ENCODE measurements at places on chromosomes 3 and 15. TPM values are rescaled to one million over a fixed set of nuclear protein-coding genes. Genes with fewer than 3 reads are reported as not detected.

DNA sequence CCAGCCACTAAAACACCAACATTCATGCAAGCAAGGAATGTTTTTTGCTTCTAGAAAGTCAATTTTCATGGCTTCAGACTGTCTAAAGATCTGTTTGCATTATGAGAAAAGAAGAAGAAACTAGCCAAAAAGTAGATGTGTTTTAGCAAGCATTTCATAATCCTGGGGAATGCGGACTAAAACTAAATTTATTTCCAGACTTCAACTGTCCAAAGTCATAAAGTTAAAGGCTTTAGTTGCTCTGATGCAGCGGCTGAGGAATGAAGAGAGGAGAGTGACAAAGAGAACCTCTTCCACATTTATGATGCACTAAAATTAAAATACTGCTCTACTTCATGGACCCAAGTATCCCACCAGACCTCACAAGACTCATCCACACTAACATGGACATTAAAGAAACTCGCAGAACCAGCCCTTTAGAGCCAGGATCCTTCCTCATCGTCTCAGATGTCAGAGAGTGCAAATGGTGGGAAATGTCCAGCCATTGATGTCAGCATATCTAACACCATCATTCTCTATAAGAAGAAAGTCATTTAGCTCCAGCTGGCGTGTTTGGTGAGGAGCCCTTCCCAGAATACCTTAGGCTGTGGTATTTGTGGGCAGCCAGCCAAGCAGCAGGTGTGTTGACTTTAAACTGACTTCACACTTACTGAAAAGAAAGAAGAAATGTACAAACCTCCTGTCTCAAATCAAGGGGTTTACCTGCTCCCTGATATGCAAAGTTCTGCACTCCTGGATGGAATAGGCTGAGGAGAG lies 17.4 kb downstream of the FYCO1 start:
- DNase-seq = no peak

MFAP1 gene
- 16.4 TPM for total RNA-seq

GRAMD2A gene
- total RNA-seq = not detected

GRCh38 chr3:140207541-140207940 lies 272.6 kb downstream of the CLSTN2 start:
- DNase-seq = no peak

- no peak for DNase-seq
Observed at GRCh38 chr3:187536185-187536584, 134.0 kb downstream of the SST start.

DNA sequence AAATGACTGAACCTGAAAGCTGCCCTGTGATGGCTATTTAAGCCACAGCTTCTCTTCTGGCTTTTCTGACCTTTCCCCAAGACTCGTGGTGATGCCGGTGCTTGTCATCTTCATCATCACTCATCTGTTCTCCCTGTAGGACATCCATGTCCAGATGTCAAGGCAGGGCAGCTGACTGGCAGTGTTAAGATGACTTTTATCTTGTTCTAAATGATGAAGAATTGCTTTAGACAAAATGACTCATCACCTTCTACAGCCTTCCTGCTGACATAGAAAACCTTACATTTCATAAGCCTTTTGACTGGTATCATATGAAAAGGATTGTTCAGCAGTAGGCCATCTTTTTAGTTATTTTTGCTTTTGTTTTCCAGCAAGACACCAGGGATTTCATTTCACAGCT lies 67.0 kb upstream of the GPR149 start:
- no peak for DNase-seq

DNA sequence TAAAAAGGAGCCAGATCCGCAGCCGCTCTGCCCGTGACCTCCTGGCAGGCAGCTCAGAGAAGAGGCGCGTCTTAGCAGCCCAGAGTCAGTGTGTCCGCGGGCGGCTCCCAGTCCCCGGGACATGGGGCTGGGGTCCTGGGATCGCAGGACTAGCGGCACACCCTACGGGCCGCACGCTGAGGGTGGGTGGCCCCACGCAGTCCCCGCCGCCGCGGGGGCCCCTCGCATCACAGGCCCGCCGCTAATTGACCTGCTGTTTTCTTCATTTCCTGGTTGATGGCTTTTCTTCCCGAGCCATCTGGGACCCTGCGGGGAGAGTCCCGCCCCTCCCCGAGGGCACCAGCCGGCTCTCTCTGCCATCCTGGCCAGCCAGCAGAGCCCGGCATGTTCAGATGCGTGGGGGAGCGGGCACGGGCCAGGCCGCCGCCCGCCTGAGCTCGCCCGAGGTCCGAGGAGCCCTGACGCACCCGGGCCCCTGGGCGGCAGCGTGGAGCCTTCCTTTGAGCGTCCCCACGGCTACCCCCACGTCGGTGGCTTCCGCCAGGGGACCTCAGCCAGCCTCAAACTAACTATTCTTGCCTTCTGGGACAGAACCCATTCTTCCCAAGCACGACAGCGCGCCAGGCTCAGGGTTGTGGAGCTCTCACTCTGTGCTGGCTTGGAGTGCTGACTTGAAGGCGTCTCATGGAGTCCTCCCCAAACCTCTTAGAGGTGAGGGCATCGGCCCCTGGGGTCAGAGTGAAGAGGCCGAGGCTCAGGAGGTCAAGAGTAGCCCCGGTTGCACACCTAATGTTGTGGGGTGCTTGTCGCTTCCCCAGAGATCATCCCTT lies 34.6 kb upstream of the CACNA2D3 start:
- peak; percentile 29 for DNase-seq

- no peak for DNase-seq
Observed at GRCh38 chr3:154254527-154254926, 69.8 kb downstream of the DHX36 start.

CFAP44 gene
- 0.23 TPM for total RNA-seq

SHF gene
- 0.33 TPM for total RNA-seq

GRCh38 chr3:190345027-190345821 lies 23.0 kb upstream of the CLDN1 start:
- DNase-seq = peak; percentile 66

DNA sequence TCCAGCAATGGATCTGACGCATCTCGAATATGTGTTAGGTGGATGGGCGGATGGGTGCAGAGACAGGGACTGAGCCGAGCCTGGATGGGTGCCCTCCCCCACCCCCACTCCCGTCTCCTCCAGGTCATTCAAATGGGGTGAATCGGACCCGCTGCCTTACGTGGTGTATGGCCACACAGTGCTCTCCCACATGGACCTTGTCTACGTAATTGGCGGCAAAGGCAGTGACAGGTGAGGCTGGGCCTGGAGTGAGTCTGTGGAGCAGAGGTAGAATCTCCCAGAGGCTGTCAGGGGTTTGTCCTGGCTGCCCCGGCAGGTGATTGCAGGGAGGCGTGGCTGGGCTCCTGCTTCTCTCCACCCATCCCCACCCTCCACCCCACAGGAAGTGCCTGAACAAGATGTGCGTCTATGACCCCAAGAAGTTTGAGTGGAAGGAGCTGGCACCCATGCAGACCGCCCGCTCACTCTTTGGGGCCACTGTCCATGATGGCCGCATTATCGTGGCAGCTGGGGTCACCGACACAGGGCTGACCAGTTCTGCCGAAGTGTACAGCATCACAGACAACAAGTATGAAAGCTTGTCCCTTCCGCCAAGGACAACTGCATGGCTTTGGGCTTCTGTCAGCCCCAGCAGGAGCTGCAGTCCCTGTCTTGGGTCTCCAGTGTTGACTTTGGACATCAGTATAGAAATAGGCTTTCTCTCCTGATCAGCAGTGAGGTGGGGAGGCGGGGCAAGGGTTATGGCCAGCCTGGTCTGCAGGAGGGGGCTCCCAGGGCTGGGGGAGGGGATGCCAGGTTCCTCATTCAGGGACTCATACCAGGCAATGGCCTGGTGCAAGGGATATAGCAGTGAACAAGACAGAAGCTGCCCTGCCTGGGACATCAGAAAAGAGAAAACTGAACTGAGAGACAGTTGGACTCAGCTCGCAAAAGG lies 3.4 kb downstream of the KLHL40 start:
- no peak for DNase-seq

- DNase-seq = peak; percentile 42
Observed at GRCh38 chr3:107710851-107711250, 188.1 kb downstream of the BBX start.

PP2D1 gene
- not detected for total RNA-seq

DNA sequence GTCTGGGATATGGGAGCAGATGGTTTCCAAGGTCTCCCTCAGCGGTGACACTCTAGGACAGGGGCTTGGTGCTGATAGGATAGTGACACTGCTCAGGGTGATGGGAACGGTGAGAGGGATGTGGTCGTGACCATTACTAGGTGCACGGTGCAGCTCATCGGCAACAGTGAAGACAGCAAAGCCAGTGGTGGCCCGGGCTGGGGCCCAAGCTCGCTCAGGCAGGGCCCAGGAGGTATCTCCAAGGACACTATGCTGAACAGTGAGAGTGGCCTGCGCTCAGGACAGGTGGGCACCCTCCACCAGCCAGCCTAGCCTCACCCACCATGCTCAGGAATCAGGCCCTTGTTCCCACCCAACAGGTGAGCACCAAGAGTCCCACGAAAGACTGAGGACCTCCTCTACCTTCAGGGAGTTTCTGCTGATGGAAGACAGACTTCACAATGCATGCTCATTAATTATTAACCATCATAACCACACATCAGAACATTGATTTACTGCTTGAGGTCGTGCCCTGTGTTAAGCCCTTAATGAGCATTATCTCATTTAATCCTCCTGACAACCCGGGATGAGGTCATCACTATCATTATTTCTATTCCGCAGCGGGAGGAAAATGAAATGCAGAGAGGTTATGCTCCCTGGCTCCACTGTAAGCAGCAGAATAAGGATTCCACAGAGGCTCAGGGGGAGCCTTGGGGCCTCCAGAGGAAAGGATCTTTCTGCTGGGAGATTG lies 269.4 kb downstream of the UACA start:
- DNase-seq = no peak

DNA sequence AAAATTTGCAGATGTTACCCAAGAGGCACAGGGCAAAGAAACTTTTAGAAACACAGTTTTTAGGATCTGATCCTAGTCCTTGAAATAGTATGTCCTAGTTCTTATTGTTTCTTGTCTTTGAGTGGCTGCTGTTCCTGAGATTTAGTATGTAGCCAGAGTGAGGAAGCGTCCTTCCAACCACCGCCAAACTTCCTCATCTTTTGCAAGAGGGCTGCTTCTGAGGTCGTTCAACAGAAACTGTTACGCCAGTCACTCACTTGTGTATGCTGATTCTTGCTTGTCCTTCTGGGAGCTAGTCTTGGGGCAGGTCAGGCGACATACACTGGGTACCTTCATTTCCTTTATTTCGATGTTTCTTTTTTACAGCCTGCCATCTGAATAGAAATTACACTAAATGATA lies 577.3 kb upstream of the ZNF717 start:
- DNase-seq = no peak

RAD51 gene
- total RNA-seq = 16.9 TPM

DNASE1L3 gene
- total RNA-seq = not detected

- DNase-seq = no peak
Observed at GRCh38 chr15:69729167-69729748, 276.6 kb downstream of the RPLP1 start.

GRCh38 chr3:13547591-13548371 lies 1.1 kb upstream of the FBLN2 start:
- DNase-seq = peak; percentile 46

DNA sequence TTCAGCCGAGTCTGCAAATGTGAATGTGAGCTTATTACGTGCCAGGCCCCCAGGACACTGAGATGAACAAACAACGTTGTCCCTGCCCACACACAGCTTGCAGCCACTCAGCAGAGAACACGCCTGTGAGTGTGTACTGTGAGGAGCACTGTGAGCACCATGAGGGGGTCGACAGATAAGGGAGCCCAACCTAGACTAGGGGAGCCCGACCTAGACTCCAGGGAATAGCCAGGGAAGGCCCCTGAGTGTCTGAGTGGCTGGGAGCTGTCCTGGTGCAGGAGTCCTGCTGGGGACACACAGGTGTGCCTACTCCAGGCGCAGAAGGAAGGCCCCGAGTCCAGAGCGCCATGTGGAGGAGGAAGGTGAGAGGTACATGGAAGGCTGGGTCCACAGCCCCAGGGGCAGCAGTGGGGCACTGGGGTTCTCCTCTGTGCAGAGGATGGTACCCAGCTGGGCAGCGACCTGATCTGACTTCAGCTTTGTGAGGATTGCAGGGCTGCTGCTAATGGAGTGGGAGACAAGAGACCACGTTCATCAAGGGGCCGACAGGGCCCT lies 36.5 kb downstream of the MGLL start:
- DNase-seq = no peak

GABRR3 gene
- not detected for total RNA-seq

DNA sequence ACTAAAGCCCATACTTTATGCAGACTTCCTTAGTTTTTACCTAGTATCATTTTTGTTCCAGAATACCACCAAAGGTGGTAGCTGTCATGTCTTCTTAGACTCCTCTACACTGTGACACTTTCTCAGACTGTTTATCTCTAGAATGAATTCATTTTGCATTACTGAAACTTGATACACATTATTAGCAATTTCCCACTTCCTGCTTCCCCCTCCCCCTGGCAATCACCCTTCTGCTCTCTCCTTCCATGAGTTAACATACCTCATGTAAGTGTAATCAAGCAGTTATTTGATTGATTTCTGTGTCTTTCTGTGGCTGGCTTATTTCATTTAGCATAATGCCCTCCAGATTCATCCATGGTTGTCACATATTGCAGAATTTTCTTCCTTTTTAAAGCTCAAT lies 204.9 kb downstream of the STAG1 start:
- DNase-seq = peak; percentile 47

- DNase-seq = peak; percentile 96
Observed at GRCh38 chr3:119310071-119310470, 15.9 kb downstream of the ARHGAP31 start.

NANOGP8 gene
- not detected for total RNA-seq

GRCh38 chr3:71636482-71636881 lies 53.0 kb upstream of the FOXP1 start:
- no peak for DNase-seq

DNA sequence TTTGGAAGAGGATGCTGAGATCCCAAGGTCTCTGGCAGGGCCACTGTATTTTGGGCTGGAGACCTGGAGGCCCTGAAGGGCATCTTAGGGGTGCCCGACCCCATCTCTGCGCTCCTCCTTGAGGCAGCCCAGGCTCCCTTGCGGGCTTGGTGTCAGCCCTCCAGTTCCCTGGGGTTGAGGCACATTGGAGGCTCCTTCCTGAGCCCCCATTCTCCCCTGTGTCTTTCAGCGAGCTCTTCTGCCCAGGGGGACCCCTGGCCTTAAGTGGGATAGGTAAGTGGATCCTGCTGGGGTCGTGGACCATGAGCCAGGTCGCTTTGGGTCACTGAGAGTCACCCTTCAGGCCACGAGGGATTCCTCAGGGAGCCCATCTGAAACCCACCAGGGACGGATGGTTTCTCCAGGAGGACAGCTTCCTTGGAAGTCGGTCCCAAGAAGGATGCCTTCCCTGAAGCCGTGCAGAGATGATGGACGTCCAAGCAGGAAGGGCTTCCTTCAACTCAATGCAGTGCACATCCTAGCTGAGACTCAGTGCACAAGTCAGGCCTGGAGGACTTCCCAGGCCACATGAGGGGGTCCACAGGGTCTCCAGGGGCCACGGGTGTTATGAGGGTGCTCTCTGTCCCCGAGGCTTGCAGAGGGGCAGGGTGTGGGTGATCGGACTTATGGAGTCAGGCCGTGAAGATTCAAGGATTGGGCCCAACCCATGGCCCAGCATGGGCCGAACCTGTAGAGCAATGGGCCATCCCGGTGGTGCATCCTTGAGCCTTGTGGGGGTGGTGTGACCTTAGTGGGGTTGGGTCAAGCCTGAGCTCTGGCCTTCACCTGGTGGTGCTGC lies 224.3 kb downstream of the SNRPN start:
- no peak for DNase-seq

All from MG63 (cell line).